ENCODE measurements at places on chromosomes 2 and 18.

DNA sequence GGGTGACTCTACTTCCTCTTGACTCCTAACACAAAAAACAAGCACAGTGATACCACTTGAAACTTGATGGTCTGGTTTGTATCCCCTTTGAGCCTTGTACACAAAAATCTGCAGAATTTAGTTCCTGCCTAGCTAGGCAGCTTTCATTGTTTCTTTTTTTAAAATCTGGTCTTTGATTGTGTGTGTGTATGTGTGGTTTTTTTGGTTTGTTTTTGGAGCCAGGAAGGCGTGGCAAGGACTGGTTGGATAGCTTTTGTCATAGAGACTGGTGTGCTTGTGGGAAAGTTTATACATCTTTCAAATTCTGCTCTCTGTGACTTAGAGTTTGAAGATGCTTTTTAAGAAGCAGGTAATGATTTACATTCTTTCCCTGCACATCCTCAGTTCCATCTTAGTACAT is 127.4 kb downstream of the TANC1 start:
- no peak for DNase-seq

DNA sequence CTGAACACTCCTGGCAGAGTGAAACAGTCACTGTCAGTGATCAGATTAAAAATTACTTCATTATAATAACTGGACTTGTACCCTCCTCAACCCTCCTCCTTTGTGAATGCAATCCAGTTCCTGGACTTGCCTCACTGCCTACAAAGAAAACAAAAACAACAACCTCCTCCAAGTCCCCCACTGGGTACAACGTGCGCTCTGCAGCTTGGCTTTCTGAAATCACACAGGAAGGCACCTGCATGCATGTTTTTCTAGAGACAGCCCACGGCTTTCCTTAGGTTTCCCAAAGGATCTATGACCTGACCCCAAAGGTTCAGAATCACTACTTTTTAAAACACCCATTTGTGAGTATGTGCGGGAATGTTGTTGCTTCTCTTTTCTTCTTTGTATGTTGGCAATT is 61.4 kb upstream of the TUBA3E start:
- no peak for DNase-seq

- DNase-seq, result no peak
These were observed 81.5 kb upstream of the GPC1 start for GRCh38 chr2:240353944-240354343.

DNA sequence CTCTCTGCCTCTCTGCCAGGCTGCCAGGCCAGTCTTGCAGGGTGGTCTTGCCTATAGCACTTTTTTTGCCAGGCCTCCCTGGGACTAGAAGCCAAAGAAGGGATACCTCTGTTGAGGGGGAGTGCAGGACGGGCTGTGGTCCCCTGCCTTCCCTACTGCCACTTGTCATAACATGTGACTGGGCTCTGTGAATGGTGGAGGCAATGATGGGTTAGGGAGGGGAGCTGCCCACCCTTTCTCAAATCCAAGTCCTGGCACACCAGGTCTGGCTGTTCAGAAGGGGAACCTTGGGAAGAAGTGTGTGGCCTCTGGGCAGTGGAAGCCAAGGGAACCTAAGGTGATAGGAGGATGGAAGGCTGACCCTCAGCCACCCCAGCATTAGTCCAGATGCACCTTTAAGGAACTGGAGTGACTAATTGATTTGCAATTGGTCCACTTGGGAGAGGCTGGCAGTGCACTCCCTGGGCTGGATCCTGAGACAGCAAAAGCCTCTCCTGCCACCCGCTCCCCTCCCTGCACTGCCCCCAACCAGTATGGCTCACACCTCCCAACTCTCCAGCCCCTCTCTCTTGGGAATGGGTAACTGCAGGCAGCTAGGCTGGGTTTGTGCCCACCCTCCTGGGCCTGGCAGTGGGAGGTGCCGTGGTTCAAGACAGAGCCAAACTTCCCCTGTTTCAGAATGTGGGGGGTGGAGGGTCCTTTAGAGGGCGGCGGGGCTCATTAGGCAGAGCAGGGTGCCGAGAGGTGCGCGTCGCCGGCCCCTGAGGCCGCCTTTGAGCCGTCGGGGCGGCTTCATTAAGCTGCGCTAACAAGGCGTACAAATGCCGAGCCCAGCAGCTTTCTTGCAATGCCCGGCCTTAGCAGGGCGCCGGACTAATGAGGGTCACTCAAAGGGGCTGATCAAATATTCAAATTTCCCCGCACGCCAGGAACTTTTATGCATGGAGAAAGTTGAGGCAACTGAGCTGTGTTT is 4.5 kb upstream of the SIX3 start:
- DNase-seq, result no peak

DNA sequence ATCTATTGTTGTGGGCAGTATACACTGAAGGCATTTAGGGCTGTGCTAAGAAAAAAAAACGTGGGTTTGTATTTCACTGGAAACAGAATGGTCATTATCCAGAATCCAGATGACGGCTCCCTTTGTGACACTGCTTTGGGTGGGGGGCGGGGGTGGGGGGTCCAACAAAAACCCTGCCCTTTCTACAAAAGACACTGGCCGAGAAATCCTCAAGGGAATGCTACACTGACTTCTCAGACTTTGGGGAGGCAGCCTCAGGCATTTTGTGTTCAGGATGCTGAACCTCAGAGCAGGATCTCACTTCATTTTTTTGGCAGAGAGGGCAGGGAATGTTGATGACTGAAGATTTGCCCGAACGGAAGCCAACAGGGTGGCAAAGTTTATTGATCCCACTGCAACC is 417.1 kb downstream of the HRH4 start:
- DNase-seq, result no peak

DNA sequence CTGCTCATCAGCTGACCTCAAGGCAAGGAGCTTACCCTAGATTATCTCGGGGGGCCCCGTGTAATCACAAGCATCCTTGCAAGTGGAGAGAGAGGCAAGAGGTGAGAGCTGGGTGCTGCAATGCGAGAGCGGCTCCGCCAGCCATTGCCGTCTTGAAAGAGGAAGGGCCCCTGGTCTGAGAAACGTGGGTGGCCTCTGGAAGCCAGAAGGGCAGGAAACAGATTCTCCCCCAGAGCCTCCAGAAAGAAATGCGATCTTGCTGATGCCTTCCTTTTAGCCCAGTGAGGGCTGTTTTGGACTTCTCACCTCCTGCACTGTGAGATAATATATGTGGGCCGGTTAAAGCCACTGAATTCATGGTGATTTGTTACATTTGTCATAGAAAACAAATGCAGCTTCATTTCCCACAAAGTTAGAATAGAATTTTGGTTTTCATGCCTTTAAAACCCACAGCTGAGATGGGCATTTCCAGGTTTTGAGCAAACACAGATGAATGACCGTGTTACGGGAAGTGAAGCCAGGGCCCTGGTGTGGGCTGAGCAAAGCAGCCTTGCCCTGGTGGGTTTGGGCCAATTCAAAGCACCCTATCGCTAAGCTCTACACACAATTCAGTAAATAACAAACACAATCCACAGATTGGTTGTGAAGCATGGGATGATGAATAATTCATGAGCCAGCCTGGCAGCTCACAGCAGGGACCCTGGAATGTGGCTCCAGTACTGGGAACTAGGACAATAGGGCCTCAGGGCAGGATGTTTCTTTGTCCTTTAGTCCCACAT is 319.9 kb upstream of the HS6ST1 start:
- DNase-seq, result peak; percentile 77

DNA sequence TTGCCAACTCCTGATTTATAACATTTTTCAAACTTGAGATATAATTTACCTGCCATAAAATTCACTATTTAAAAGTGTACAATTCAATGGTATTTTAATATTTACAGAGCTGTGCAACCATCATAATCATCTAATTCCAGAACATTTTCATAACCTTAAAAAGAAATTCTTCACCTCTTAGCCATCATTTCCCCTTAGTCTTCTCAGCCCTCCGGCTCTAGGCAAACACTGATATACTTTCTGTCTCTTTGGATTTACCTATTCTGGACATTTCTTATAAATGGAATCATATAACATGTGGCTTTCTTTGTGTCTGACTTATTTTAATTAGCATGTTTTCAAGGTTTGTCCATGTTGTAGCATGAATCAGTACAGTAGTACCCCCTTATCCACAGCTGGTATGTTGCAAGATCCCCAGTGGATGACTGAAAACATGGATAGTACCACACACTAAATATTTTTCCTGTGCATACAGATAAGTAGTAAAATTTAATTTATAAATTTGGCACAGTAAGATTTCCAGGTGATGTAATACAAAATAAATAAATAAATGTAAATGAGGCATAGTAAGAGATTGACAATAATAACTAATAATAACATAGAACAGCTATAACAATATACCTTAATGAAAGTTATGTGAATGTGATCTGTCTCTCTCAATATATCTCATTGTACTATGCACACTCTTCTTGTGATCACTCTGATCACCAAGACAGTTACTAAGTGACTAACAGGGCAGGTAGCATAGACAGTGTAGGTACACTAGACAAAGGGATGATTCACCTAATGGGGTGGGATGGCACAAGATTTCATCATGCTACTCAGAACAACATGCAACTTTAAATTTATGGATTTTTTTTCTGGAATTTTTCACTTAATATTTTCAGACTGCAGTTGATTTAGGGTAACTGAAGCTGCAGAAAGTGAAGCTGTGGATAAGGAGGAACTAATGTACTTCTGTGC is 73.1 kb downstream of the RAB3GAP1 start:
- no peak for DNase-seq

Measured in AG20443 (cell line).